HS-5 (cell line): ENCODE measurements at places on chromosomes 16 and 17.

- DNase-seq = no peak
These were observed 1.1 kb upstream of the XYLT2 start for GRCh38 chr17:50344731-50345365.

- no peak for DNase-seq
These were observed 331 bp upstream of the CCDC92B start for GRCh38 chr17:2749784-2750181.

DNA sequence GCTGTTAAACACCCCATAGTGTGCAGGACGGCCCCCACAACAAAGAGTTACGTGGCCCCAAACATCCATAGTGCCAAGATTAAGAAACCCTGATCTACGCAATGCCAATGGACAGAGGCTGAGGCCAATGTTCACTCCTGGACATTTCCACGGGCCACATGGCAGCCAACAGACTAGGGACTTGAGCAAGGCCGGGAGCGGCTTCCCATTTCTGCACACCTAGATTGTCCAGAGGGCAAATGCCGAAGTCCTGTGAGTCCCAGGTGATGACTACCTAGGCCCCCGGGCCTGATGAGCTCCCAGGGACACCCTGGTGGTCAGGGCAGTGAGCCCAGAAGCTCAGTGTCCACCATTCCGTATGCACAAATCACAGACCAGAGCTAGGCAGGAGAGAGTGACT is 95.5 kb downstream of the AMFR start:
- no peak for DNase-seq

DNA sequence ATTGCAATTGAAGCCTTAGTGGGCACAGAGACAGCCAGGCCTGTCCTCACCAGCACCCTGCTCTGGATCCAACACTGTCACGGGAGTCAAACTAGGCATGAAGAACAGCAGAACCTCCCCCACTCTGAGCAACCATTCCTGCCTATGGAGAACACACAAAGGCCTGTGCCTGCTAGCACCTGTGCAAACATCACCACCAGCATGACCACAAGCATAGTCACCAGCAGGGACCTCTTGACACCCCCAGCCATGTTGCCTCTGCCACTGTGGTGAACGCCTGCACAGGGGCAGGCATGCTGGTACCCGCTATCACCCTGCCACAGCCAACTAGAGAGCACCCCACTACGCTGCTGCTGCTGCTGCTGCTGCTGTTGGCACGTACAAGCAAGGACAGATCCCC is 51.7 kb downstream of the CMC2 start:
- DNase-seq = no peak

DNA sequence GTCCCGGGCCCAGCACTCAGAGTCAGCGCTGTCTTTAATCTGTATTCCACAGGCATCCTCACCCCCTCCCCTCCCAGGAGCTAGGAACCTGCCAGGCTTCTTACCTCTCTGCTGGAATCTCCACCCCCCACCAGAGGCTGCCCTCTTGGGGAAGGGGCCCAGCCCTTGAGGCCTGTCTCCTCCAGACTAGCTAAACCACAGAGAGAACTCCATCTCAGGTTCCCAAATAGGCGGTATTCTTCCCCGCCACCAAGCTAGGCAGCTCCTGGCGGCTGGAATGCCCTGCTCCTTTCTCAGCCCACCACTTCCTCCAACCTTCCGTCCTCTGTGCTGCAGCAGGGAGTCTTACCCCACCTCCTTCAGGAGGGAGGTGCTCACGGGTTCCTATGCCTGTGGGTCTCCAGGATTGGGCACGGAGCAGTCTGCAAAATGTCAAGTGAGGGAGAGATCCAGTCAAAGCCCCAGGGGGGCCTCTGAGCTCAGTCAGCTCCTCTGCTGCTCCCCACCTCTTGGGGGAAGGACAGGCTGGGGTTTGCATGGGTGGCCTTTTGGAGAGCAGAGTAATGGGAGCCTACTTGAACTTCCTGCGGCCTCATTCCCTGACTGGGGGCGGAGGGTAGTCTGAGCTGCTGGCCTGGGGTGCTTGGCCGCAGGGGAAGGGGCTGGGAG is 55.7 kb downstream of the SREBF1 start:
- no peak for DNase-seq

GRCh38 chr17:6069539-6070429 is at the start of gene WSCD1:
Gene WSCD1 (plus strand): TSS chr17:6070379. CDS start chr17:6080659, 10,280 bp downstream.
- no peak for DNase-seq

DNA sequence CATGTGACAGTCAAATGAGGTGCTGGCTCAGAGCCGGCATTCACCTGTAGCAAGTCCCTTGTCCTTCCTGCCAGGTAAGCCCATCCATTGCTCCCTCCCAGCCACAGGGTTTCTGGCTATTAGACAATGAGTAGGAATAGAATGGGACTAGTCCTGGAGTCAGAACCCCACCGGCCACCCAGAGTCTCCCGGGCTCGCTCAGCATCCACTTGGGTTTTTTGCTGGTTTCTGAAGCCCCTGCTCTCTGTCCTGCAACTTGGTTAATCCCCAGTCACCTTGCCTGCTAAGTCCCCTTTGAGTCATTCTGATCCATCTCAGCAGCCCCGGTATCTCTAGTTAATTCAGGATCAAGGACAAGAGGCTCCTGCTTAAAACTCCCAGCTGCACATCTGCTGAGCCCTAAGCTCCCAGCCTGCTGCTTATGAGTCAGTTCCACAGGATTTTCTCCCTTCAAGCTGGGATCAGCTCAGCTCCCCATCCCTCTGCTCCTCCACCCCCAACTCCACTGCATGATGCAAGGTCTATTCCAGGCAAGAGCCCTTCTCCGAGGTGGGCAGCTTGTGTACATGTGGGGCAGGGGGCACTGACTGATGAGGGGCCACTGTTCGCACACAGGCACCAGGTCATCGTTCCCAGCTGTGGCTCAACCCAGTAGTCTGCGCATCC is 19.9 kb upstream of the MRPS23 start:
- no peak for DNase-seq

- DNase-seq = no peak
These were observed 2.1 kb upstream of the CACNG1 start for GRCh38 chr17:67041941-67042899.

GRCh38 chr16:84715854-84716253 is 16.1 kb downstream of the USP10 start:
- no peak for DNase-seq

DNA sequence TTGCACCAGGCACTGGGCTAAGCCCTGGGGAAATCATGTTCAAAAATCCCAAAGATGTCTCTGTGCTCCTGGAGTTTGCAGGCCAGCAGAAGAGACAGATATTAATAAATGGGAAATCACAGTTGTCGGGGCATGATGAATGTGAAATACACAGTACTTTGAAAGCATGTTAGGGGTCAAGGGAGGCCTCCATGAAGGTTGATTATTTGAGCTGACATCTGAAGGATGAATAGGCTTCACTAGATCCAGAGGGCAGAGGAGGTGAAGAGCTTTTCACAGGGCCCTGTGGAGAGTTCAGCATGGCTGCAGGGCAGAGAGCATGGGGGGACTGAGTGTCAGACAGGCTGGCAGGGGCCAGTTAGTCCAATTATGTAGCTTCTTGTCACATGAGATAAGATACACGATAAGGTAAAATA is 2.6 kb downstream of the ANKRD40CL start:
- no peak for DNase-seq

DNA sequence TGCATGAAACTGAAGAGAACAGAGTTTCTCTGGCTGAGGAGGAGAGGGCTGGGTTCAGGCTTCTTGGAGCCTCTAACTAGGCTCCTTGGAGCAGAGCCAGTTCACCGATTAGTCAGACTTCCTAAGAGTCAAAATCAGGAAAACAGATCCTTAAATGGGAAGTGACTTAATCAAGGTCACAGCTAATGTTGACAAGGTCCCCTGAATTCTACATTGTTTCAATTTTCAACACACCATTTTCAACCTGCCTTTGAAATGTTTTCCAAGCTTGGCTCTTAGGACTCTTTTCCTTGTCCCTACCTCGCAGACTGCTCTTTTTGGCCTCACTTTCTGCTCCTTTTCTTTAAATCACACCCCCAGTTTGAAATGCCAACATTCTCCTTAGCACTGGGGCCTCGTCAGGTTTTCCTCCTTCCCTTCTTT is 16.3 kb downstream of the MYL4 start:
- peak; percentile 89 for DNase-seq

DNA sequence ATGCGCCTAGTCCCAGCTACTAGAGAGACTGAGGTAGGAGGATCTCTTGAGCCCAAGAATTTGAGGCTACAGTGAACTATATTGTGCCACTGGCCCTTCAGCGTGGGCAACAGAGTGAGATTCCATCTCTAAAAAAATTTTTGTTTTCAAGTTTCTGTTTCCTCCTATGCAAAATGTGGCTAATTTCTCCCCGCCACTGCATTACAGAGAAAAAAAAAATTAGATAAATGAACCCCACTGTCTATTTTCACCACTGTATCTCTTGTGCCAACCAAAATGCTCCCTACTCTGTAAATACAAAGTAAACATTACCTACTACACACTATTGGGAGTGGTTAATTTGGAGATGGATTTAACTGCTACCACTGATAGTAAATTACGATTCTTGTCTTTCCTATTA is 2.0 kb downstream of the MARF1 start:
- no peak for DNase-seq

DNA sequence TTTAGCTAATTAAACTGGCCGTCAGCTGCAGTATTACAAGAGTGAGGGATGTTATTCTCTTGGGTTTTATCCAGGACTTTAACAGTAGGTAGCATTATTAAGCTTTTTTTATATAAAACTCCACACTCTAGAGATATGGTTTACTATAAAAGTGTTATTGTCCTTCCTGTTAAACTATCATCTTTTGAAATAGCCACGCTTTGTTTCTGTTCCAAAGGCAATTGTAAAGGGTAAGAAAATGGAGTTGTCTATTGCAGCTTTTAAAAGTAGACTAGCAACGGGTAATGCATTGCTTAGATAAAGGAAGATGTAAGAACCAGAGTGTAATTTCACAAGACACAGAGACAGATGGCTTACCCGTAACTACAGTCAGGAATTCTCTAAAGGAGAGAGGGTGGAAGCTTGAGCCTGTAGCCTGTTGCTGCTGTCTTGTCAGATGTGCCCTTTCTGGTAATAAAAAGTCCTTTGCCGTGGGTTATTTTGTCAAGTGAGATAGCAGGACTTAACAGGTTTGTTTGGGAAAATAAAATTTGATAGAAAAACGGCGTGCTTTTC is 56.4 kb downstream of the WWOX start:
- DNase-seq = no peak
